Right renal cortex interstitium (tissue), 3 donors: ENCODE measurements at places on chromosomes 6 and 20. TPM values are rescaled to one million over a fixed set of nuclear protein-coding genes. Genes with fewer than 3 reads are reported as not detected.

Gene CSNK2A1
- polyA plus RNA-seq, result 132 TPM

GRCh38 chr6:38617856-38618255, 21.9 kb downstream of the BTBD9 start:
- no peak for DNase-seq

DNA sequence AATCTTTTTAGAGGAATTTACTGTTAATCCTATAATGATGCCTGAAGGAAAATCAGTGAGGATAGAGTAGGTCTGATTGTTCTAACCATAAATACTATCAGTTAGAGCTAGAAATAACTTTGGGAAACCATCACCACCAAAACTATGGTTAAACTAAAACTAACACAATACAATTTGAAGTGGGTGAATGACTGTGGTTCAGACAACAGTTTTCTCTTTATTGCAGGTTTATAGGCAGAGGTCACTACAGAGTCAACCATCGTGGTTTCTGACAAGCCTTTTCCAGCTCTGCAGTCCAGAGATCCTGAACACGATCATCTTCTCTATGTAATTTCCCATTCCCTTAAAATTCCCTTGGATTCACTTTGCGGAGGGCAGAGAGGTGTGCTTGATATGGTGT, 134.3 kb downstream of the IBTK start:
- no peak for DNase-seq

Gene NINL
- polyA plus RNA-seq, result 47.1 TPM

DNA sequence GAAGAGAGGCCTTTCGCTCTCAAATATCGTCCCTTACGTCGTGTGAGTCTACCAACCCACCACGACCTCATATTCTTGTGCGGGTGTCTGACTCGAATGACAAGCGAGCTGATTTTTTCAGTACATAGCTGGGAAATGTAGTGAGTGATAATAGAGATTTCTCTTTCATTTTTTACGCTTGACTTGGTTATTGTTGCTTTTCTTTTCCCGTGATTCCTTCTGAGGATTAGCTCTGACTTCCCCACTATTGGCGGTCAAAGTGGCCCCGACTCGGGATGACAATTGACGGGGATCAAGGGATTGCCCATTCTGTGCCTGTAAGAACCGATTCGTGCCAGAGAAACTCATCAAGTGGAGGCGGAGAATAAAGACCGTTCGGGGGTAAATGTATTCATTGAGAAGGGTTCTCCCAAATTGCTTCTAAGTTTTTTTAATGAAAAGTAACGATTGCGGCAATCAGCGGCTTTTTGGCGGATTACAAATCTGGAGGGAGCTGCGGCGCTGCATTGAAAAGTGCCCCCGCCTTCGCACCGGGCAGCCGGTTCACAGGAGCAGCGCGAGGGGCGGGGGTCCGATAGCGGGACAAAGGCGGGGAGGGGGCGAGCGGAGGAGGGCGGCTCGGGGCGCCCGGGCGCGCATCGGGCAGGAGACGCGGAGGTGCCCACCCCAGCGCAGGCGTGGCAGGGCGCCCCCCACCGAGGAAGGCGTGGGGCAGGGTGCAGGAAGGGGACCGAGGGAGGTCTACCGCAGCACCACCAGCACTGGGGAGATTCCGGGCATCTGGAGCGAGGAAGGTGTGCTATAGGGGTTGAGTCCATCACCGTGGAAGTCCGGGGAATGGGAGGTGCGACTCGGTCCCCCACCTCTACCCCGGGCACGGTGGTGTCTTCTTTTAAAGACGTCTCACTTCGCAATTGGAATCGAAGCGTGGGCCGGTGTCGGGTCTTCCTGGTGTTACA, 44.5 kb upstream of the OSTM1 start:
- no peak for DNase-seq

DNA sequence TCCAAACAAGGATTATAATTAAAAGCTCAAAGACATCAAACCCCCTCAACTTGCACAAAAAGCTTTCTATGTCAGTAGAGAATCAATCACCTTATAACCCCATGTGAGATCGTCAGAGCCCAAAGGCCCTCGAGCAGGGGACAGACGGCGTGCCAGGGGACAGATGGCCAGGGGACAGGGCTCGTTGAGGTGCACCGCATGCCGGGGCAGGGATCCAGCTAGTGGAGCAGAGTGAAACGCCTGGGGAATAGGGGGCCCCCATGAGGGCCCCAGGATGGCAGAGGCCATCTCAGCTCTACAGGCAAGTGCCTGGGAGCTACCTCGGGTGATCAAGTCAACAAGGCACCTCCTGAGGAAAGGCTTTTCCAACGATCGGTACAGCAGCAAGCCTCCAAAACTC, 28.6 kb downstream of the DIDO1 start:
- DNase-seq, result no peak

- DNase-seq, result peak; percentile 27
These were observed 12.0 kb upstream of the DTNBP1 start for GRCh38 chr6:15674690-15675386.

GRCh38 chr6:90874931-90875330, 288.1 kb upstream of the MAP3K7 start:
- DNase-seq, result no peak

Gene SOX18
- 6.5 TPM for polyA plus RNA-seq

- no peak for DNase-seq
These were observed 1.7 kb downstream of the CABLES2 start for GRCh38 chr20:62405108-62405980.

Gene ZNF292
- polyA plus RNA-seq, result 42.0 TPM

Gene STK4
- polyA plus RNA-seq, result 17.0 TPM

Gene EYA4
- polyA plus RNA-seq, result 15.8 TPM

DNA sequence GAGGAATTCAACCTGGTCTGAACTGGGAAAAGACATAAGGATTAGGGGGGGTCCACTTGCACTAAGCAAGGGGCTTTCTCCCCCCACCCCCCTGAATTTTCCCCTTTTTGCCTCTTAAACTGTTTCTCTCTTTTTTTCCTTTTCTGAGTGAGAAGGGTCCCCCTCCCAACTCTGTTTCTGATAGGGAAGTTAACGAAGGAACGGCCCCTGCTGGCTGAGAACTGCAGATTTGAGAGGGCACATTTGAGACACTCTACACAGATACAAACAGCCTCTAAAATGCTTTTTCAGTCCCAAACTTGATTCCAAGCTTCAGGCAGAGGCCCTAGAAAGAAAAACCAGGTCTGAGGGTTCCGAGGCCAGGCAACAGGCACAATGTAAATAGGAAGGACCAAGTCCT, 91.7 kb downstream of the JARID2 start:
- DNase-seq, result no peak

GRCh38 chr20:55415567-55416142, 589.7 kb downstream of the CBLN4 start:
- DNase-seq, result peak; percentile 24

Gene FAM217A
- polyA plus RNA-seq, result 2.4 TPM

- no peak for DNase-seq
These were observed 296.8 kb downstream of the PREX1 start for GRCh38 chr20:48530957-48531356.

DNA sequence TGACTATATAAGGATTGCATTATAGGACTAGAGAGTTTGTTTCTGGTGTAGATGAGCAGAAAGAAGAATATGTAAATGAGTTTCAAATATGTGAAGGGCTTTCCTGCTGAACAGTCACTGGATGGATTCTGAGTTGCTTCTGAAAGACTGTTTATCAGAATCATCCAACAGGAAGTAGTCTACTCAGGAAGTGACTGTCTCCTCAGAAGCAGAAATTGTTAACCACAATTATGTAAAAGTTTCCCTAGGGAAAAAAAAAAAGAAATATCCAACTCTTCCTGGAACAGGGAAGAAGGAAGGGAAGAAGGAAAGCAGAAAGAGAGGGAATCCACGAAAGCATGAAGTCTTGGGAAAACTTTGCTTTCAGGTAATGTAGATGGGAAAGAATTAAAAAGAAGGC, 138.9 kb downstream of the TENT5A start:
- DNase-seq, result no peak

GRCh38 chr6:107620732-107621131, 130.8 kb downstream of the SOBP start:
- no peak for DNase-seq

GRCh38 chr6:9851541-9852380, 563.1 kb downstream of the TFAP2A start:
- DNase-seq, result no peak

DNA sequence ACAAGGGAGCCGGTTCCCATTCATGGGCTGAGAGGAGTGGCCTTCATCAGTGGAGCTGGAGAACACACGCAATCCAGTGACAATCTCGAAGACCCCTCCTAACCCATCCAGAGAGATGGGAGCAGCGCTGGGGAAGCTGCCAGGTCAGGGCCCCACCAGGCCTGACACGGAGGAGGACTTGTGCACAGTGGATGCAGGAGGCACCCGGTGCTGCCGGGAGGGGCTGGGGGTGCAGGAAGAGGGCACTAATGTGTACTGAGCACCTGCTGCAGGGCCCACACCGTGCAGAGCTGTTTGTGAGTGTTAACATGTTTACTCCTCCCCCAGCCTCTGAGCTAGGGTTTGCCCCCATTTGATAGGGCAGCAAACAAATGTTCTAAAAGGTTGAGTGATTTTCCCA, 43.8 kb upstream of the GPR6 start:
- no peak for DNase-seq

DNA sequence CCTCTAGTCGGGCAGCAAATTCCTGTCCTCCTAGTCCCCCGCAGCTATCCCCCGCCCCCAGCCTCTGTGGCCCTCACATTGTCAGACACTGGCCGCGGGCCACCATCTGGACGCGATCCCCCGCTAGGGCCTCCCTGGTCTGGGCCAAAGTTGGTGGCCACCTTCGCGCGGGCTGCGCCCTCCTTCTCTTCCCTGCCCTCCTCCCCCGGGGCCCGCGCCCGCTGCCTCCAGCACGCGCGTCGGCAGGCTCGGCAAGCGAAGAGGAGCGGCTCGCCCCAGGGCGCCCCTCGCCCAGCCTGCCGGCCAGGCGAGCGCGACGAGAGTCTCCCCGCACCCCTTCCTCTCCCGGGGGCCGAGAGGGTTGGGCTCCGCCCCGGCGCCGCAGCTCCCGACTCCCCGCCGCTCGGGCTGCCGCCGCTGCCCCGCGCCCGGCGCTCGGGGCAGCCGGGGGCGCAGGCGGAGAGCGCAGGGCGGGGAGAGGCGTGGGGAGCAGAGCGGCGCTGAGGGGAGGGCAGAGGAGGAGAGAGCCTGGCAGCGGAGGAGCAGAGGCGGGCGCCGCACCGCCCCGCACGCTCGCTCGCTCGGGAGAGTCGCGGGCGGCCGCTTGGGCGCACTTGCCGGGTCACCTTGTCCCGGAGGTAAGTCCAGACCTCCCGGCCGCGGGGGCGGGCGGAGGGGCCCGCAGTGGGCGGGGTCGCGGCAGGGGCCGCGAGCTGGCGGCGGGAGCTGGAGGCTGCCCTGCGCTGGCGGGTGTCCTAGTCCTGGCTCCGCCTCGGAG, at the start of gene SYNDIG1:
Gene SYNDIG1, plus strand, starts transcription at position 514 of the 778 bp plus-strand sequence. CDS start 73,469 bp downstream, outside the sequence.
- no peak for DNase-seq

Gene ENPP1
- 20.2 TPM for polyA plus RNA-seq

DNA sequence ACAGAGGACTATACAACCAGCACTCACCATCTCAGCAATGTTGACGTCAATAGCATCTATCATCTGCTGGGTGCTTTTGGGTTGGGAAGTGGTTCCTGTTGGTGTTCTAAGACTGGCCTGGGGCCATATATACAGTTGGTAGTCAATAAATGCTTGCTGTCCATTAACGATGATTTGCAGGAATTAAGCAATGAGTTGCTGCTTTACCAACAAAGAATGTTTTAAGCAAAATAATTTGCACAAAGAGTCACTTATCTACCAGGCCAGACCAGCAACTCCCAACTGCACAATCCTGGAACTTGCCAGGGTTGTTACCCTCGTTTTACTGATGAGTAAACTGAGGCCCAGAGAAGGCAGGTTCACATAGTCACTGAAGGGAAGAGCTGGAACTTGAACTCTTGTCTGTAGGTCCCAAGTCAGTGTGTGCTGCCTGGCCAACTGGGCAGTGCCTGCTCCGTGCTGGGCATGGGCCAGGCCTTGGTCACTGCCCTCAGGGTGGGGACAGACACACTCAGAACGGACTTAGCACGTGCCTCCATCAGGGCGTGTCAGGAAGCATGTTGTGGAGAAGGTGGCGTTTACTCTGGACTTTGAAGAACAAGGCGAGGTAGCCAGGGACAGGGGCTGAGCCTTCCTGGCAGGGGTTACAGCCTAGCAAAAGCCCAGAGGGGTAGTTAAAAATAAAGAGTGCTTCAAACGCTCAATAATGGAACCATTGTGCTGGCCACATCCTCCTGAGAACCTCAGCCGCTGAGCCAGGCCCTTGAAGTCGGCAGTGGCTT, 2.5 kb upstream of the SRC start:
- DNase-seq, result no peak

DNA sequence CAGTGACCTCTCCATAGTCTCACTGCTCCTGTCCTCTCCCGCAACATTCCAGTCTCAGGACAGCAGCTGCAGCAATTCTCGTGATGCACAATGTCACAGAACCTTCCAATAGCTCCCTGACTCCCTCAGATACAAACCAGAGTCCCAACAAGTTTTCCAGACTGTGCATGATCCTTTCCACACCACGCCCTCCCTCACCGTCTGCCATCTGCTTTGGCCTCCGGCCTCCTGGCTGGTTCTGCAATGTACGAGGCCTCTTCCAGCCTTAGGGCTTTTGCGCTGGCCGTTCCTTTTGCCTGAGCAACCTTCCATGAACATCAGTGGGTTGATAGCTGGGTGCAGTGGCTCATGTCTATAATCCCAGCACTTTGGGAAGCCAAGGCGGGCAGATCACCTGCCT, 9.6 kb downstream of the FNDC1 start:
- no peak for DNase-seq

- no peak for DNase-seq
These were observed 112.7 kb downstream of the RTN4IP1 start for GRCh38 chr6:106516616-106517015.

Gene CYP21A2
- 1.3 TPM for polyA plus RNA-seq

- no peak for DNase-seq
These were observed 49.3 kb downstream of the PCSK2 start for GRCh38 chr20:17276101-17276500.

Gene TCP11
- polyA plus RNA-seq, result 2.7 TPM
